Subcutaneous preadipocyte (primary cell): ENCODE measurements at places on chromosomes 13 and 19. TPM values are rescaled to one million over a fixed set of nuclear protein-coding genes. Genes with fewer than 3 reads are reported as not detected.

TUBB4A gene
- total RNA-seq: not detected in 2 replicates

MRPS12 gene
- 43.6 and 49.2 TPM in 2 replicates for total RNA-seq

APOC1 gene
- 2.3 and 7.3 TPM in 2 replicates for total RNA-seq

LIPE gene
- total RNA-seq: 4.0 and 15.6 TPM in 2 replicates

ZNF440 gene
- 6.8 and 7.0 TPM in 2 replicates for total RNA-seq

KIR2DL4 gene
- not detected in 2 replicates for total RNA-seq

ZNF560 gene
- 0.20 TPM in 1 of 2 replicates, not detected in the other for total RNA-seq
